ENCODE measurements at places on chromosomes 5 and 9. TPM values are rescaled to one million over a fixed set of nuclear protein-coding genes. Genes with fewer than 3 reads are reported as not detected.

The SPINK7 gene
- total RNA-seq: not detected

The ZNF658 gene
- 1.9 TPM for total RNA-seq

The MTMR12 gene
- 16.5 TPM for total RNA-seq

The KCTD16 gene
- not detected for total RNA-seq

The FOXD4L3 gene
- not detected for total RNA-seq

The MEGF10 gene
- total RNA-seq: 1.4 TPM

The MAMDC4 gene
- total RNA-seq: 5.7 TPM

The CDX1 gene
- total RNA-seq: not detected

The COL5A1 gene
- total RNA-seq: 8.5 TPM

The GPSM1 gene
- total RNA-seq: 4.5 TPM

The SMIM15 gene
- total RNA-seq: 29.9 TPM

The ELOVL7 gene
- total RNA-seq: 1.2 TPM

The HK3 gene
- total RNA-seq: 9.9 TPM

The DAB2 gene
- total RNA-seq: 10.4 TPM

The ARL10 gene
- total RNA-seq: 1.4 TPM

The MYMK gene
- total RNA-seq: not detected

The FOXE1 gene
- total RNA-seq: not detected

The LCN10 gene
- total RNA-seq: 0.24 TPM

The LHX3 gene
- total RNA-seq: not detected

The FBP1 gene
- 181 TPM for total RNA-seq

The PCDHA4 gene
- total RNA-seq: 0.12 TPM

The STING1 gene
- 5.7 TPM for total RNA-seq

The CD74 gene
- 203 TPM for total RNA-seq

The PPP6C gene
- total RNA-seq: 18.6 TPM

The SPATA31A5 gene
- total RNA-seq: not detected

The OTP gene
- total RNA-seq: not detected

The IFNB1 gene
- not detected for total RNA-seq

The BASP1 gene
- total RNA-seq: 3.7 TPM

The TMOD1 gene
- total RNA-seq: 13.1 TPM

The LCN1 gene
- total RNA-seq: not detected

The KIAA1958 gene
- 7.0 TPM for total RNA-seq

The BTNL8 gene
- 0.32 TPM for total RNA-seq

The DNAJA1 gene
- 60.1 TPM for total RNA-seq

The C5orf46 gene
- total RNA-seq: not detected

The FOXD4L5 gene
- total RNA-seq: not detected

The PCDH12 gene
- total RNA-seq: 1.9 TPM

The SLCO6A1 gene
- total RNA-seq: not detected

The GPR151 gene
- not detected for total RNA-seq

The NUTM2F gene
- total RNA-seq: 0.12 TPM
